ENCODE measurements at places on chromosomes 13 and 19.

- no peak for DNase-seq
Measured at GRCh38 chr19:50266896-50267295, 62.3 kb downstream of the KCNC3 start.

DNA sequence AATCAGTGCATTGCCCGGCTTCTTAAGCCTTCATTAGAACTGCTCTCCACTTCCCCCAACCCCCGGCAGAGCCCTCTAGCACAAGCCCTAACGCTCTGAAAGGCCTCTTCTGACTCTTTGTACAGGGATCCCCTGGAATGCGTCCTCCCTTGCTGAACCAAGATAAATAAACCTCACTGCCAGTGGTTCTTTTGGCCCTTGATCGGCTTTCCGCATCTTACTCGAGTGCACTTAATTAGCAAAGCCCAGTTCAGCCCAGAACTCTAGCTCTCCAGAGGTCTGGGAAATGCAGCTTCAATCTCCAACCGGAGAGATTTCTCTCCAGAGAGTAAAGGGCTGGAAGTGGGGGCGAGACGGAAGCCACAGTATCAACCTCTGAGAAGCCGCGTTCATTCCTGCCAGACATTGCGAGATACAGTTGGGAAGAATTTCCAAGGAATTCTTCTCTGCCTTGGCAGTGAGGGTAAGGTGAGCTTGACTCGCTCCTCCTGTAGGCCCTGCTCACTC is 8.7 kb upstream of the ZNF444 start:
- no peak for DNase-seq

DNA sequence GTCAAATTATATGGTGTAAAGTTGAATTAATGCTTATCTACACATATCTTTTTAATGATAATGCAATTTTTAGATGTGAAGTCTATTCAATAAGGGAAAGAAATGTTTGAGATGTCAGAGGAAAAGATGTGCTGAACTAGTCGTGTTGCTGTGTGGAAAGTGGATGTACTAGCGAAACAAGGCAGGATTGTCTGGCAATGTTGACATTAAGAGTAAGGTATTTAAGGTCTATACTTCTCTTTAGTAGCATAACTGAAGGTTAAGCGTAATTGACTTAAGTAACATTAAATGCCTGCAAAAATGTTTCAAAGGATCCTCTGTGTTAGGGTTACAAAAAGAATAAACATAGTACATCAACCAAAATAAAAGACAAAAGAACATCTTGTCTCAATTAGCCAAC is 787.3 kb upstream of the KLHL1 start:
- DNase-seq, result no peak

DNA sequence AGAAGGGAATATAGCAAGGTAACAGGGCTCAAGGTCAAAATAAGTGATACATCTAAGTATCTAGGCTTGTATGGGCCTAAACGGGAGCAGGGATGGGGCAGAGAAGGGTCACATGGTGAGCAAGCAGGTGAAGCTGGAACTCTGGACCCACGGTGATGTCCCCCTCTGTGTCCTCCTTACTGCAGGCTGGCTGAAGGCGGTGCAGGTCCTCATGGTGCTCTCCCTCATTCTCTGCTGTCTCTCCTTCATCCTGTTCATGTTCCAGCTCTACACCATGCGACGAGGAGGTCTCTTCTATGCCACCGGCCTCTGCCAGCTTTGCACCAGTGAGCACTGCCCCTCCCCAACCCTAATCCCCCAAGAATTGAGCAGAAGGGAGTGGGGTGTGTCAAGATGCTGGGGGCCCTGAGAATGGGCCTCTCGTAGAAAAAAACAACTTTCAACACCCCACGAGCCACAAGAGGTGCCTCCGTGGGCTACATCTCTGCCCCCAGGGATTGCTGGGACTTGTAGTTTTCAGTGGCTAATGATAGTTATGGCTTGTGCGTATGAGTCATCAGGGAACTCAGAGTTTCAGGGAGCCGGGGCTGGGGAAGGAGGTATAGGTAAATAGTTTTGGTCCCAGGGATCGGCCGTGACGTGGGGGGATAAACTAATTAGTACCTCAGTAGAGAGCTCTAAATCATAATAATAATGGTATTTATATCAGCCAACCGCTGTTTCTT is 4.0 kb downstream of the EMP3 start:
- peak; percentile 30 for DNase-seq

DNA sequence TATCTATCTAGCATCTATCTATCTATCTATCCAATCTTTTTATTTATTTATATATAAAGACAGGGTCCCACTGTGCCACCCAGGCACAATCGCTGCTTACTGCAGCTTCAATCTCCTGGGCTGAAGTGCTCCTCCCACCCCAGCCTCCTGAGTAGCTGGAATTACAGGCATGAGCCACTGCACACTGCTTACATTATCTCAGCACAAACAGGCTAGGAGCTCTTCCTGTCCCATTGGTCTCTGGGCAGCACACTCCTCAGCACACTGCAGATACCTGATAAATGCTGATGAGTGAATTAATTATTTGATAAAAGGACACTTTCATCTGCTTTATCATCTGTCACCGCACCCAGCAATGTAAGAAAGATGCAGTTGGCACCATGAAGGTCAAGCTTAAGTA is 16.1 kb downstream of the ZNF562 start:
- DNase-seq, result no peak

- no peak for DNase-seq
Measured at GRCh38 chr13:107361666-107362065, 793.7 kb upstream of the ARGLU1 start.

GRCh38 chr13:45219938-45220375 is 19.1 kb upstream of the KCTD4 start:
- DNase-seq, result no peak

GRCh38 chr19:23070353-23071146 is 46.3 kb upstream of the ZNF730 start:
- DNase-seq, result no peak

DNA sequence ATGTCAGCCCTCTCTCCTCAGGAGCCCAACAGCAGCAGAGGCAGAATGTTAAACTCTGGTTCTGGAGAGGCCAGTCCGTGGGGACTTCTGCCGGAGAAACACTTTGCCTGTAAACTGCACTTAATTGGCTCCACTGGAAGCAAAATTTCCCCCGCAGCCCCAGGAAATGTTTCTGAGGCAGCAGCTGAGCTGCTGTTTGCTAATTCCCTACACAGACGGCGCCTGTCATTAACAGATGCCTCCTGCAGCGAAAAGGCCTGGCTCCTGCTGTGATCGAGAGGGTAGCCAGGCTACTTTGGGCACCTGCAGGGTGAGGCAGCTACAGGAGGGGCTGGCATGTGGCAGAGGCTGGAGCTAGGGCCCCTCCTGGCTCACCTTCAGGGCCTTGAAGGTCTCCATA is 5.2 kb upstream of the TM6SF2 start:
- DNase-seq, result no peak

DNA sequence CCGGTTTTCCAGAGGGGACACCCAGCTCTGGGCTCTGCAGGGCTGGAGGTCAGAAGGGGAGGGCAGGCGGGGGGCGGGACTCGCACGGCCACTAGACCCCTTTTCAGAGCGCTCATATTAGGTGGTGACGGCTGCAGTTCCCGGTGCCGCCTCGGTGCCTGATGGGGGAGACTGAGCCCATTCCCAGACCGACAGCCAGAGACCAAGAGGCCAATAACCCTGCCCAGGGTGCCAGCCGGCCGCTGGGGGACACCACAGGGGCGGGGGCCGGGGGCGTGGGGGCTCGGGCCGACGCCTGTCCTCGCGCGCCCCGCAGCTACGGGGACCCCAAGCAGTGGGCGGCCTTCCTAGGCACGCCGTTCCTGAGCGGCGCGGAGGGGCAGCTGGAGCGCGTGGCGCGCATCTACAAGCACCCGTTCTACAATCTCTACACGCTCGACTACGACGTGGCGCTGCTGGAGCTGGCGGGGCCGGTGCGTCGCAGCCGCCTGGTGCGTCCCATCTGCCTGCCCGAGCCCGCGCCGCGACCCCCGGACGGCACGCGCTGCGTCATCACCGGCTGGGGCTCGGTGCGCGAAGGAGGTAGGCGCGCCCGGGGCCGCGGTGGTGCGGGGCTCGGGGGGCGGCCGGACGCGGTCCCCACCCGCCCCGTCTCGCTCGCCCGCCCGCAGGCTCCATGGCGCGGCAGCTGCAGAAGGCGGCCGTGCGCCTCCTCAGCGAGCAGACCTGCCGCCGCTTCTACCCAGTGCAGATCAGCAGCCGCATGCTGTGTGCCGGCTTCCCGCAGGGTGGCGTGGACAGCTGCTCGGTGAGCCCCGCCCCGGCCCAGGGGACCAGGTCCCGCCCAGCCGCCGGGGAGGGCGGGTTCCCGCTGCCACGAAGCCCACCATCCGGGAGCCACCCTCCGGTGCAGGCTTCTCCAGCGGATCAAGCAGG is 2.4 kb downstream of the TIMM13 start:
- no peak for DNase-seq

DNA sequence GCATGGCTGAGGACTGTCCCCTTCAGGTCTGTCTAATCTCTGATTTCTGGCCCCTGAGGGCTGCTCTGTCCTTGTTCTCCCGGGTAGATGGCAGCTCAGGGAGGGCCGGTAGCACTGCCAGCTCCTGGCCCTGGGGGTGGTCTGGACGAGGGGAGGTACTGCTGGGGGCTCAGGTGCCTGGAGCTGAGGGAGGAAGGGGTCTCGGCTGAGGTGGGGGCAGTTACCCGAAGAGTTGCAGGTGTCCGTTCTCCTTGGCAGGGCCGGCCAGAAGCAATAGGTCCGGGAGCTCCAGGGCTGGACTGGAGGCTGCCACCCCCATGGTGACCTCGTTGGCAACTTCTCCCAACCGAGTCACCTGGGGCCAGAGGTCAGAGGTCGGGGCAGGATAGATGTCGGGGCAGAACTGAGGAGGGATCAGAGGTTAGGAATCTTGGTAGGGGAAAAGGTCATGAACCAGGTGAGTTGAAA is 1.2 kb upstream of the EMC10 start:
- no peak for DNase-seq

DNA sequence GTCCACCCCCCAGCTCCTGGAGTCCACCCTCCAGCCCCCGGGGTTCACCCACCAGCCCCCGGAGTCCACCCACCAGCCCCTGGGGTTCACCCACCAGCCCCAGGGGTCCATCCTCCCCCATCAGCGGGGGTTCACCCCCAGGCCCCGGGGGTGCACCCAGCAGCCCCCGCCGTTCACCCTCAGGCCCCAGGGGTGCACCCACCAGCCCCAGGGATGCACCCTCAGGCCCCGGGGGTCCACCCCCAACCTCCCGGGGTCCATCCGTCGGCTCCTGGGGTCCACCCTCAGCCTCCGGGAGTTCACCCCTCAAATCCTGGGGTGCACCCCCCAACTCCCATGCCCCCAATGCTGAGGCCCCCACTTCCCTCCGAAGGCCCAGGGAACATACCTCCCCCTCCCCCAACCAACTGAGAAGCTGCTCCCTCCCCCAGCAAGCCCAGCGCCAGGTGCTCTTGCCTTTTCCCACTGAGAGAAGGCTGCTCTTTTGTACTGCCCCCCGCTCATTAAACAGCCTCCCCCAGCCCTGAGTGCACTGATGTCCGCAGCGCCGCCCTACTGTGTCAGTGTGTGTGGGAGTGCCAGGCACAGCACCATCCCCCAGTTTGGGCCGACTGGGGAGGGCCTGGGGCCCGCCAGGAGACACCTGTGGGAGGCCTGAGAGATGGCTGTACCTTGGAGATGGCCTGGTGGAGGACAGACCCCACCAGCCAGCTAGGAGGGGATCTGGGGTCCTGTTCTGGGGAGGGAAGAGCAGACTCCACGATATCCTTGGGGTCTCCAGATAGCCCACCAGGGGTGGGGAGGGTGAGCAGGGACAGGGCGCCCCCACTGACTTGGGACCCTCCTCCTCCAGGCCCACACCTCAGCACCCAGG is 750 bp upstream of the AMH start:
- DNase-seq, result no peak

DNA sequence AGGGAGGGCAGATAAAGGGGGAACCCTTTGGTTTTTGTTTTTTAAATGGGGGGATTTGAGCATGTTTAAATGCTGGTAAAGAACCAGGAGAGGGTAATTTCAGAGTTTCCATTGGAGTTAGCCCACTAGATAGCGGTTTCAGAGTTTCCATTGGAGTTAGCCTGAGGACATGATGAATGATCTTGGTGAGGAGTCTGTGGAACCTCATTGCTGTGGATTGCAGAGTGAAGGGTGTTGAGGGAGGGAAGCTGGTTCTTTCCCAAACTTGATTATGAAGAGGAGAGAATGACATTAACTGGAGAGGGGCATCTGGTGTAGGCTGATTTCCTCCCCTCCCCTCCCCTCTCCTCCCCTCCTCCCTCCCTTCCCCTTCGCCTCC is 5.0 kb downstream of the WASF3 start:
- DNase-seq, result no peak

DNA sequence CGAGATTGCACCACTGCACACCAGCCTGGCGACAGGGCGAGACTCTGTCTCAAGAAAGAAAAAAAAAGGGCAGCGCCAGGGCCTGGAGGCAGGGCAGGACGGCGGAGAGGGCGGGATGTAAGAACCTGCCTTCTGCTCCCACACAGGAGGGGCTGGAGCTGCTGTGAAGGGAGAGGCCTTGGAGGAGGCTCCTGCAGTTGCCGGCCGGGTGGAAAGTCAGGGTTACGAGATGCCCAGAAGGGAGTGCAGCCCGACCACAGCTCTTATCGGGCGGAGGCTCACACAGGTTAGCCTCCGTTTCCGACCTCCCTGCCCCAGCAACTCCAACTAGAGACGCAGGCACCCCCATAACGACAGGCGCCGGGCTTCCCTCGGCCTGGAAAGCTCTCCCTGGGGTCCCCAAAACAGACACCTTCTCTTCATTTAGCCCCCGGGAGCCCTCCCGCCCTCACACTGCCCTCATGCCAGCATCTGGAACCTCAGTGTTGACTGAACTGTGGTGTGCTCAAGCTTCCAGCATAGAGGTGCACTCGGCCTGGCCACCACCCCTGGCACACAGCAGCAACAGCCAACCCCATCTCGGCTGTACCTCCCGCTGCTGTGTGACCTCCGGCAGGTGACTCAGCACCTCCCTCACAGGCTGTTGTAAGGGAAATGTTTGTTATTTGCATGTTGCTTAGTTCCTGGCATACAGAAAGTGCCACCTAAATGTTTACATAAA is 1.4 kb downstream of the PLPP2 start:
- DNase-seq, result peak; percentile 31

DNA sequence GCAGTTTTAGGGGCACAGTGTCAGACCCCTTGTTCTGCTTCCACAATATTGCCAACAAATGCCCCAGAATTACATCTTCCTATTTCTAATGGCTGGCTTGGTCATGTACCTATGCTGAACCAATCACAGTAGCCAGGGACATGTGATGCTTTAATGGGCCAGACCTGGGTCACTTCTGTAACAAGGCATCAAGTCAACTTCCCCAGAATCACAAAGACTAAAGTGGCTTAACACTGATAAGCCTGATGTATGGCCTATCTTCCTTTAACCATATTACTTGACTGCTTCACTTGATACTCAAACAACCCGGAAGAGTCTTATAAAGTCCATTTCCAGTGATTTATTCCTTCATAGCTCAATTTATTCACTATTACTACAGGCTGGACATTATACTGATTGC is 19.6 kb downstream of the LNX2 start:
- DNase-seq, result no peak

- no peak for DNase-seq
Measured at GRCh38 chr13:47117268-47117667, 220.4 kb upstream of the HTR2A start.

- no peak for DNase-seq
Measured at GRCh38 chr19:5018224-5019015, 49.5 kb downstream of the KDM4B start.

- DNase-seq, result no peak
Measured at GRCh38 chr19:45863840-45864628, at the start of gene FOXA3. FOXA3 (plus strand) TSS chr19:45864326; CDS start chr19:45864457, 131 bp downstream.

Measured in activated CD4-positive, alpha-beta T cell treated with anti-CD3 and anti-CD28 coated beads, Interleukin-2, amount 50 U/mL, for 4 hours (primary cell).